ENCODE measurements at places on chromosomes 12 and 14. TPM values are rescaled to one million over a fixed set of nuclear protein-coding genes. Genes with fewer than 3 reads are reported as not detected.

PIWIL1 gene
- 0.27 TPM for total RNA-seq

SIX6 gene
- total RNA-seq = not detected

TROAP gene
- 10.3 TPM for total RNA-seq

KLHL33 gene
- 0.08 TPM for total RNA-seq

RIPK3 gene
- 2.3 TPM for total RNA-seq

FOXN4 gene
- total RNA-seq = not detected

OTOGL gene
- 0.14 TPM for total RNA-seq

- DNase-seq = no peak
Measured at GRCh38 chr12:93441081-93441616, 598 bp downstream of the UBE2N start.

DNA sequence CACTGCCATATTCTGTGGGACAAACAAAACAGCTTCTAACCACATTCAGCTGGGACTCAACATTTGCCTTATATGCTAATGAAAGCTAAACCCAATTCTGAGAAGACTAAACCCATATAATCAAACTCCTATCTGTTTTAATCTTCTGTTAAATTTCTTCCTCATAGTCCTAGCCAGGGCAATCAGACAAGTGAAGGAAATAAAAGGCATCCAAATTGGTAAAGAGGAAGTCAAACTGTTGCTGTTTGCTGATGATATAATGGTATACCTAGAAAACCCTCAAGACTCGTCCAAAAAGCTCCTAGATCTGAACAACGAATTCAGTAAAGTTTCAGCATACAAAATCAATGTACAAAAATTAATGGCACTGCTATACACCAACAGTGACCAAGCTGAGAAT, 157.1 kb downstream of the PHLDA1 start:
- no peak for DNase-seq

- no peak for DNase-seq
Measured at GRCh38 chr12:45655743-45656142, 73.8 kb upstream of the ARID2 start.

- peak; percentile 84 for DNase-seq
Measured at GRCh38 chr12:50390316-50390741, 6.1 kb downstream of the FAM186A start.

DNA sequence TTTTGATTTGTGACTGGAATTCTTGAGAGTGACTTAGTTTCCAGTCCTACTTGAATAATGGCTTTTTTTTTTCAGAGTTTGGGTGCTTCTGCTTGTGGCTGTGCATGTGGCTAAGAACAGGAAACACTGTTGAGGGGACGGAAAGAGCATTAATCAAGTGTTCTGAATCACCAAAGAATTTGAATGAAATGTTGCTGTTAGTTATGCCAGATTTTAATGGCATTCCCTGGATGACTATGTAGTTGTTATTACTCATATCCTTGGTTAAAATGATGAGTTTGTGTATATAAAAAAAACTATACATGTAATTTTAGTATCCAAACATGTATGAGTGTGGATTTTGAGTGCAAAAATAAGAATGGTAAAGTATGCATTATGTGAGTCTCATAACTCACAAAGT, 347.9 kb downstream of the BCAT1 start:
- DNase-seq = peak; percentile 57

DNA sequence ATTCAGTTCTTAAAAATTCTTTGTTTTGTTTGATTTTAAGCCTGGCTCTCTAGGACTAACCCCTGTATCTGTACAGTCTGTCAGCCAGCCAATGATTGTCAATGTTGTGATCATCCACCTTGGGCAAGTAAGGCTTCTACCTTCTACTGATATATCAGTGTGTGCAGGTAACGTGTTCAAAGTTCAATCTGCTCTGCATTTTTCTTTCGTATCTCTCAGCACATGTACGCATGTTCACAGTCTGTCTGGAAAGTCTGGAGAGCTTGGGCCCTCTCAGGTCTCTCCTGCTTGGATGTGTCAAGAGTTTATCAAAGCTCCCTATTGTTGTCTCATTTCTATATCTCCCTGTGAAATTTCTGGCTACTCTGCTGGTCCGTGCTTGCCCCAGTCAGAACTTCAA, 138.6 kb upstream of the VRK1 start:
- no peak for DNase-seq

DNA sequence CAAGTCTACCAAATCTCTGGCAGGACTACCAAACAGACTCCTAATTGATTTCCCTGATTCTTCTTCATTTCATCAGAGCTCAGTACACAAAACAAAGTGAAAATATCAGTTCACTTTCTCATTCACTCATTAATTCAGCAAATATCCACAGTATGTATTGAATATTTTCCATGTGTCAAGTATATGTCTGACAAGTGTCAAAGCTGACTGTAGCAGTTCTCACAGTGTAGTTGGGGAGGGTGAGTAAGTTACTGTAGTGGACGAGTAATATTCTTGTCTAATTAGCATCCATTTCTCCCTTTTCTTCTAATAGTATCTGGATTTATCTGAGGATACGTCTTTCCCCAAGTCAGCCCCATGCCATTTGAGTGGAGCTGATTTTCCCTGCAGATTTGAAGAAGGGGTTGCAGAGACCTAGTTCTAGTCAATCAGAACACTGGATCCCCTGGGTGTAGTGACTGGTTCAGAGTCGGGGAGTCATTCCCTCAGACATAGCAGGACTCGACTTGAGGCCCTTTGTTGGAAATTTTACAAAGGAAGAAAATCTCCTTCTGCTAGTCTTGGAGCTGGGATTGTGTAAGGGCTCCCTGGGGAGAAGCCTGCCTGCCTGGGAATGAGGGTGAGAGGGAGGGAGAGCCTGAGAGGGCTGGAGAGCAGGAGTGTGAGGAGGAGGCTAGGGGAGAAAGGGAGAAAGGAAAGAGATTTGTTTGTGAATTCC, 51.4 kb downstream of the GRIP1 start:
- no peak for DNase-seq

DNA sequence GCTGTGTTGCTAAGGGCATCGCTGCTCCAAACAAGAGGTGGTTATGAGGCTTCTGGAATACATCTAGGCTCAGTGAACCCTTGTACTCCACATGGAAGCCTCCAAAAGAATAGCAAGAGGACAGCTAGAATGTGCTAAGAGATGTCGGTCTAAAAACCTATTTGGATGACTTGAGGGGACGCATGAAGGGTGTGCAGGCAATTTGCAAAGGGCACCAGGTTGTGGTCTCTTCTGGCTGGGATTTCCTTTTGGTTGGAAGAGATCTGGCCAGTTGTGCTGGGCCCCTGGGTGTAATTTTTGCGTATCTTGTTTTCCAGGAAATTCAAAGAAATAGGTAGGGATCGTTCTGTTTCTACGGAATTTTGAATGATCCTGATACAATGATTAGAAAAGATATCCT, 4.2 kb downstream of the TTC9 start:
- no peak for DNase-seq

DNA sequence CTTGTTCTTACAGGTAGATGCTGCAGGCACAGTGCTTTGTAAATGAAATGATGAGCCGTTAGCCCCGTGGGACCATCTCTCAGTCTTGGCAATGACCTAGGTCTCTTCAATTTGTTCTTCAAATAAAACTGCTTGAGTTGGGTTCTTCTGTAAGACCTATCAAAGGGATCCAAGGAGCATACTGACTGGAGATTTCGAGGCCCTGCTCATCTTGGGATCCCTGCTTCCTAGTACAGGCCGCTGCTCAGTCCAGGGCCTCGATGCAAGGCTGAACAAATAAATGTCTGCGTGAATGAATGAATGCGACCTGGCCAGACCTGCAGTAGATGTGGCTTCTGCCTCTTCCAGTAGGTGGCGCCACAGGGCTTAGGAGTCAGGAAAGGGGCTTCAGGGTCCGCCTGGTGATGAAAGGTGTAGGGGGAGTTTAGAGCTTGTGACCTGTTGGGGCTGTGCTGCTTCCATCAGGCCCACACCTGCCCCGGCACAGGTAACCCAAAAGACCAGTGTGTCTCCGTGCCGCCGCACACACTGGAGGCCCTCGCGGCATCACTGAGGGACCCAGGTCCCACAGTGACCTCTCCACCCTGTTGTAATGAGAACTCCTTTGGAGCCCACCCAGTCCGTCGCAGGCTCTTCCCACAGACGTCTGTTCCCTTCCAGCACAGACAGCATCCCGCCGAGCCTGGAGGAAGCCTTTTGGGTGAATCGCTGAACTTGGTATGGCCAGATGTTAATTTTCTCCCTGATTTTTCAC, 4.4 kb downstream of the CACNA1C start:
- no peak for DNase-seq

Data from kidney epithelial cell (primary cell).